Cardiac fibroblast (primary cell): ENCODE measurements at places on chromosomes 3 and 15.

DNA sequence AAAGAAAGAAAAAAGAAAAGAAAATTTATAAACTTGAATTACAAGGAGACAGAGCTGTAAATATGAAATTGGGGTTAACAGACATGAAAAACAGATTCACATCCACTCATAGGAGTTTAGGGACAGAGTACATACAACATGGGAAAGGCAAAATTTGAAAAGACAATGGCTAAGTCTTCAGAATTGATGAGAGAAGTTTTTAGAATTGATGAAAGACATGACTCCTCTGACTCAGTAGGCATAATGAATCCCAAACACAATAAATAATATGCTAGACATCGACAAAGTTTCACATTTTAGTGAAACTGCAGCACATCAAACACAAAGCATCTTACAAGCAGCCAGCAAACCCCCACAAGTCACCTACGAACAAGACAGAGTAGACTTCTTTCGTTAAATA is 84.4 kb upstream of the MELTF start:
- DNase-seq: no peak

DNA sequence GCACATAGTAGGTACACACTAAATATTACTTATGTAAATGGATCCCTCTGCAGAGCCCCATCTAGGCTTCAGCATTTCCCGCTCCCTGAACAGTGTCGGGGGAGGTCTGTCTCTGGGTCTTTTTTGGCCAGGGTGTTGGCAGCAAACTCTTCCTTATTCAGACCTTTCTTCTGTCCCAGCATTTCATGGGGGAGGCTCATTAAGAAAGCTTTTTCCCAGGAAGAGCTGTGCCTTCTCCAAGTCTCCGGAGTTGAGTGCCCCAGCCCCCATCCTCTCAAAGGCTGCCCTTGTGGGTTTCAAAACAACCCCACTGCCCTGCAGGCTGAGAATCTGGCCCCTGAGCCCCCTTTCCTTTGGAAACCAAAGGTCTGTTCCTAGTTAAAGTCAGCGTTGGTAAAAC is 25.1 kb downstream of the SLC6A11 start:
- no peak for DNase-seq

GRCh38 chr3:51538115-51538458 is 432 bp upstream of the RAD54L2 start:
- DNase-seq: no peak

DNA sequence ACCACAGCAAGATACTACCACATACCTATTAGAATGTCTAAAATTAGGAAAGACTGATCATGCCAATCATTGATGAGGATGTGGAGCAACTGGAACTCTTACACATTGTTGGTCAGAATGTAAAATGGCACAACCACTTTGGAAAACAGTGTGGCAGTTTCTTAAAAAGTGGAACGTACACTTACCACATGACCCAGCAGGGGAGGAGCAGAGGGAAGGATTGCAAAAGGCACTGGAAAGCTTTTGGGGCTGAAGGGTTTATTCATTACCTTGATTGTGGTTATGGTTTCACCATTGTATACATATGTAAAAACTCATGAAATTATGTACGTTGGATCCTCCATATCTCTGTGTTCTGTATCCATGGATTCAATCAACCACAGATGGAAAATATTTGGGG is 3.3 kb upstream of the EHD4 start:
- DNase-seq: no peak

GRCh38 chr3:109269577-109270275 is 46.6 kb downstream of the DPPA2 start:
- DNase-seq: no peak

DNA sequence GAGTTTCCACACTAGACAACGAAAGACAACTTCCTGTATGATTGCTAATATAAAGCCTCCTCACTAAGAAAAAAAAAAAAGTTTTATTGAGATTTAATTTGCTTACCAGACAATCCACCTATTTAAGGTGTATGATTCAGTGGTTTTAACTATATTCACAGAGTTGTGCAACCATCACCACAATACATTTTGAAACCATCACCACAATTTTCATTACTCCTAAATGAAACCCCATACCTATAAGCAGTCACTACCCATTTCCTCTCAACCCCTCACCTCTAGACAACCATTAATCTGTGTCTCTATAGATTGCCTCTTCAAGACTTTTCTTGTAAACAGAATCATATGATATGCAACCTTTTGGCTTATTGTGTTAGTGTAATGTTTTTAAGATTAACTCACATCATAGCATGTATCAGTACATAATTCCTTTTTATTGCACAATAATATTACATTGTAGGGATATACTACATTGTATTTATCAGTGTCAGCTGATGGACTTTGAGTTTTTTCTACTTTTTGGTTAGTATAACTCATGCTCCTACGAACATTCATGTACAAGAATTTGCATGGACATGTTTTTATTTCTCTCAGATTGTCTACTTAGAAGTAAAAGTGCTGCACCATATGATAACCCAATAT is 339.7 kb downstream of the NLGN1 start:
- DNase-seq: peak; percentile 34

- peak; percentile 69 for DNase-seq
Observed at GRCh38 chr3:183306798-183307671, 54.0 kb downstream of the B3GNT5 start.

- DNase-seq: peak; percentile 60
Observed at GRCh38 chr3:194489736-194490612, 3.2 kb upstream of the ATP13A3 start.

DNA sequence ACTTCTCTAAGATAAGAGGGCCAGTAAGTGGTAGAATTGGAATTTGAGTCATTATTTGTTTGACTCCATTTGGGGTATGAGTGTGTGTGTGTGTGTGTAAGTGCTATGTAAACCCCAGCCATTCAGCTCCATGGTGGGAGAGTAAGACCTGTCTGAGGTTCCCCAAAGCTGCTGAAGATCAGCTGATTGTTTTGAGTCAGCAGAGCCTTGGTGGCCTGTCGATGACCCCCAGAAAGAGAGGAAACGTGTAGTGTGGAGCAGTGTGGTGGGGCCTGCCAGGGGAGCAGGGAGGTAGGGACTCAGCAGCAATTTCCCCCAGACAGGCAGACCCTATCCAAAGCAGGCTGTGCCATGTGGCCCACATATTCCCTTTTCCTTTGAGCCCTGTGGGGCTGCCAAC is 5.3 kb downstream of the DVL3 start:
- DNase-seq: peak; percentile 71

- no peak for DNase-seq
Observed at GRCh38 chr15:31155151-31155550, 53.6 kb upstream of the TRPM1 start.

DNA sequence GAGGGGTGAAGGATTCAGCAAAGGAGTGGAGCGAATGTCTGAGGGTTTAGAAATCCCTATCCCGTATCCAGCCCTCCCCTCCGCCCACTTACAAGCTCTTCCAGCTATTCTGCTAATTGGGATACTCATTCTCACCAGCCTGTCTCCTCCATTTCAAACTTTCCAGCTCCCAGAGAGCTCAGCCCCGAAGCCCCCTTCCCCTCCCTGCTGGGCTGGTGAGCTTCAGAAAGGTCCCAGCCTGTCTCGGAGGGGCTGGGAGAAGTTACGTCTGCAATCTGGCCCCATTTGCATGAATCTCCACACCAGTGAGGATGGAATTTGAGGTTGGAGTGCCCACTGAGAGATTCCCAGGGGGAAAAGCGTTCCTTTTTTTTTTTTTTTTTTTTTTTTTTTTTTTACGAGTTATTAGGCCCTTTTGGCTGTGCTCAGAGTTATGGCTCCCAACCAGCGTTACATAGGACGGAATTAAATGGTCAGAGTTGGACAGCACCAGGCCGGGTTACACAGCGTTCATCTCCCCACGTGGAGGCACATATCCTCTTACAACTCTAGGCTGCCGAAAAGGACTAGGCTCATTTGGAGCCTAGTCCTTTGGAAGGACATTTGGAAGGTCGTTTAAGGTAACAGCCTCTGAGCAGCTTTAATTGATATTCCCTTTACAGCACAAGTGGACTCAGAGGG is 34.6 kb downstream of the FGD5 start:
- DNase-seq: no peak

DNA sequence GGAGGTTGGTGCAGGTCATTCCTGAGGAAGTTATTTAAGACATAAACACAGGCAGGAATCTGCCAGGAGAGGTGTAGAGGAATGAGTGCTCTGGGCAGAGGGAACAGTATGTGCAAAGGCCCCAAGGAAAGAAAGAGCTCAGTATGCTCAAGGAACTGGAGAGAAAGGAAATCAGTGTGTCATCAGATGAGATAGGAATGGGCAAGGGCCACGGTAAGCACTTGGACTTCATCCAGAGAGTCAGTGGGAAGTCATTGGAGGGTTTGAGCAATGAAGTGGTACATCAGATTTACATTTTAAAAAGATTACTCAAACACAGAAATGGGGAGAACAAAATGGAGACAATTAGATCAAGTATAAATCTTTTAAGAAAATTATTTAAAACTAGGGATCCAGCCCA is 272.2 kb downstream of the ADAMTSL3 start:
- DNase-seq: no peak

- DNase-seq: peak; percentile 50
Observed at GRCh38 chr3:197353867-197354567, 55.6 kb upstream of the DLG1 start.

- DNase-seq: no peak
Observed at GRCh38 chr3:4418156-4418555, 48.9 kb downstream of the SUMF1 start.

DNA sequence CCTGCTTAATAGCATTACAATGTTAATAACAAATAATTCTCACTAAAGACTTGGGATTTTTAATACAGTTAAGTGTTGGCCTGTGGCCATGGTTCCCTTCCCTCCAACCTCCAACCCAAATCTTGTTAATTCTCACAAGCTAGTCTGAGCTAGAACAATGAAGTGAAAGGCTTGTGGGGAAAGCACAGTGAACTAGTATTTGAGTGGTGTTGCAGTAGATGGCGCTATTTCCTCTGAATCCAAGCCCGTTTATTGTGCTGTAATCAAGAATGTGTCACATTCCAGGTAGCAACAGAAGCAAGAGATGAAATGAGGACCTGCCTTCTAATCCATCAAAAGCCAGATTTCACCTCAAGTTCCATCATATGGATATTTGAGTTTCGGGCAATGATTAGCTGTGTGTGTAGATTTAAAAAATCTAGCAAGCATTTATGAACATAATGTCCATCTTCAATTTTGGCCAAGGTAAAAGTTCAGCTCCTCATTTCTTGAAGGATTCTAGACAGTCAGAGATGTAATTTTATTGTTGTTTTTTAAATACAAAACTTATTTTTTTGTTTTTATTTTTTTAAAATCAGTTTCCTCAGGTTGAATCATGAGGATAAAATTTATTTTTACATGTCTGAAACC is 160.7 kb downstream of the SQOR start:
- peak; percentile 56 for DNase-seq

GRCh38 chr3:123789760-123790159 is 94.4 kb downstream of the MYLK start:
- DNase-seq: peak; percentile 37

DNA sequence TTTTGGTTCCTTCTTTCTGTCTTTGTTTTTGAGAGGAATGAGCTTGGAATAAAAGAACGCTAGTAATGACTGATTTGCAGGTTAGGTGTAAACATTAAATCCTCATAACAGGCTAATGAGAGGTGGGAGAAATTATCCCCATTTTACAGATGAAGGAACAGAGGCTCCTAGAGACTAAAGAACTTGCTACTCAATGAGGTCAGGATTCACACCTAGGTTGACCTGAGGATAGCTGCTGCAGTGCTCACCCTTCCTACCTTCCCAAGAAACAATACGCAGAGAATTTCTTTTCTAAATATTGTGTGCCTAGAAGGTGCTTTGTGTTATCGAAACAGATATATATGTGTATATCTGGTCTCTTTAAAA is 106.3 kb downstream of the IGF1R start:
- DNase-seq: no peak

DNA sequence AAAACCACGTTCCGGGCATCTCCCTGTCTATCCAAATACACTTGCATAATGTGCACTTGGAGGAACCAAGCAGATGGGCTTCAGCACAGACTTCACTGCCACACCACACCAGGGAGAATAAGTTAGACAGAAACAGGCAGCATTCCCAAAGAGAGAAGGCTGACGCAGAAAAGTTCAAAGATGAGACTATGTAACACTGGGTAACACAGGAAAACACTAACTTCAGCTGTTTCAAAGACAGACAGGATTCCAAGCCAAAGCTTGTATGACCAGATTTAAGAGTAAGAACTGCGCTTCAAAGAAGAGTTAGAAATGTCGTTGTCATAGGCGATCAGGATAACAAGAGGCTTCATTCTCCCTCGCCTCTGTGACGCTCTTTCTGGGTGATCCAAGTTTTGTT is 19.9 kb downstream of the SLC51A start:
- no peak for DNase-seq

DNA sequence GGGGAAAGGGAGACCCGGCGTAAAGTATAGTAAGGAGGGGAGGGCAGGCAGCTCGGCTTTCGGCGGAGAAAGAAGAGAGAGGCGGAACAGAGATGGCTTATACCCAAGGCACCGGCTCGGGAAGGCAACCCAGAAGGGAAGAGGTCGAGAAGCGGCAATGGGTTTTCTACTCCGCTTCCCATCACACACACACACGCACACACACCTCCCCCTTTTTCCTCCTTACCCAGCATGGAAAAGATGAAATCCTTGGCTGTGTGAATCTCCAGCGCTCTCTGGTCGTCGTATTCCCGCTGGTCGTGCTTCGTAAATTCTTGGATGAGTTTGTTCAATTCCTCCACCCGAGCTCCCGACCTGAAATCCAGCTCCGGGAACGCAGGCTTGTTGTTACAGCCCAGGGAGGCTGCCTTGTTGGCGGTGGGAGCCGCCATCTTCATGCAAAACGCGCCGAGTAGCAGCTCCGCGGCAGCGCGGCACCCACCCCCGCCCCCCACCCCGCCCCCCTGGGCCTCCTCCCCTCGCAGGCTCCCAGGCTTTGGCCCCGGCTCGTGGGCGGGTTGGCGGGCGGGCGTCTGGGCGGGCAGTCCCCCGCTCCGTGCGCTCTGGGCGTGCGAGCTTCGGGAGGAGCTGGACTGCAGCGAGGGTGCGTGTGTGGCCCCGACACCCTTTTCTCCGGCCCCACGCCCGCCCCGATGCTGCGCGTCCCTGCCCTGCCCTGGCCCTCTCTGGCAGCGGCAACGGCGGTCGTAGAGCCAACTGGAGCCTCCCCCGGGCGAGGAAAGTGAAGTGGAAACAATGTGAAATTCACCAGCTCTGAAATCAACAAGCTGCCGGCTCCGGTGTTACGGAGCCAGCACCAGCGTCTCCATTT is at the start of gene MB21D2:
Gene MB21D2 (minus strand): TSS at position 453 of the 871 bp plus-strand sequence. CDS start 16 bp downstream, at position 437.
- peak; percentile 93 for DNase-seq

GRCh38 chr3:192220915-192221314 is 506.4 kb downstream of the FGF12 start:
- DNase-seq: no peak
